ENCODE measurements at places on chromosomes 3 and 15. TPM values are rescaled to one million over a fixed set of nuclear protein-coding genes. Genes with fewer than 3 reads are reported as not detected.

RARRES1 gene
- not detected for total RNA-seq

CLRN1 gene
- not detected for total RNA-seq

TARS3 gene
- total RNA-seq, result 20.5 TPM

ADAMTSL3 gene
- not detected for total RNA-seq

ITIH3 gene
- total RNA-seq, result not detected

GOLGA6L26 gene
- not detected for total RNA-seq

ADCY5 gene
- total RNA-seq, result not detected

DNA sequence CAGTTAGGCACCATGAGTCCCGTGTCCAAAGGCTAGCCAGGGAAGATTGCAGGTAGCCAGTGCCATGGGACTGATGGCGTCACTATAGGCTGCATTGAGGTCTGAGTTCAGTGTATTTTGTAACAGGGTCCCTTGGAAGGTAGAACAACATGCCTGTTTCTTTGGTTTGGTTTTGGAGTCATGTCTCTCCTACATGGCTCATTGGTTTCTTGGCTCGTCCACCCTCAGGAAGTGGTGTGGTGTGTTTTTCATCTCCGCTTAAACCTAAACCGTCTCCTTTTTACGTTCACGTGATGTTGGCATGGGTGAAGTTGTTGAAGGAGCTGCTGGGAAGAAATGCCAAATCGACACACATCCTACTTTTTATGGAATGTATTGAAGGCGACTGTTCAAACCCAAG is 71.6 kb downstream of the FLNB start:
- no peaks in the 10 kb centered on the region for H3K36me3 ChIP-seq
- H3K4me1 ChIP-seq, result no peaks in the 10 kb centered on the region
- no peak overlapping the region for H3K4me3 ChIP-seq

GRCh38 chr15:95948411-95948810 is 382.1 kb upstream of the NR2F2 start:
- no peaks in the 10 kb centered on the region for H3K4me1 ChIP-seq
- H3K27ac ChIP-seq, result no peak overlapping the region
- no peak for DNase-seq
- H3K27me3 ChIP-seq, result no peaks in the 10 kb centered on the region
- H3K4me3 ChIP-seq, result no peak overlapping the region
- H3K36me3 ChIP-seq, result no peaks in the 10 kb centered on the region

DNA sequence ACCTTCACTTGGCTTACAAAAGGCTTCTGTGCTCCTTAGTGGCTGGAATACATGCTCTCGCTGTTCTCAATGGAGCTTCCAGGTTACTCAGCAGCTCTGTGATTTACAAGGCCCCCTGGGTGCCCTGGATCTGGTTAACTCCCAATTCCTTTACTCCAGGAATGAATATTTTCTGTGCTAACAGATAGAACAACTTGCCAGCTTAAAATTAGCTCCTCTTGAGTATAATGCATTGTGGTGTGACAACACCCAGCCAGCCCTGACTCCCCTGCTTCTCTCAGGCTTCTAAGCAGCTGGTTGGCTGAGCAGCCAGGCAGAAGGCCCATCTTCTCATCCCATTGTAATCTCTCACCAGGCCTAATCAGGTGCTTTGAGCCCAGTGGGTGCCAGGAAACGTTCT is 246.4 kb downstream of the ALCAM start:
- no peak overlapping the region for H3K4me3 ChIP-seq
- no peaks in the 10 kb centered on the region for H3K27me3 ChIP-seq
- H3K4me1 ChIP-seq, result no peaks in the 10 kb centered on the region
- H3K36me3 ChIP-seq, result no peaks in the 10 kb centered on the region
- no peak overlapping the region for H3K27ac ChIP-seq

DNA sequence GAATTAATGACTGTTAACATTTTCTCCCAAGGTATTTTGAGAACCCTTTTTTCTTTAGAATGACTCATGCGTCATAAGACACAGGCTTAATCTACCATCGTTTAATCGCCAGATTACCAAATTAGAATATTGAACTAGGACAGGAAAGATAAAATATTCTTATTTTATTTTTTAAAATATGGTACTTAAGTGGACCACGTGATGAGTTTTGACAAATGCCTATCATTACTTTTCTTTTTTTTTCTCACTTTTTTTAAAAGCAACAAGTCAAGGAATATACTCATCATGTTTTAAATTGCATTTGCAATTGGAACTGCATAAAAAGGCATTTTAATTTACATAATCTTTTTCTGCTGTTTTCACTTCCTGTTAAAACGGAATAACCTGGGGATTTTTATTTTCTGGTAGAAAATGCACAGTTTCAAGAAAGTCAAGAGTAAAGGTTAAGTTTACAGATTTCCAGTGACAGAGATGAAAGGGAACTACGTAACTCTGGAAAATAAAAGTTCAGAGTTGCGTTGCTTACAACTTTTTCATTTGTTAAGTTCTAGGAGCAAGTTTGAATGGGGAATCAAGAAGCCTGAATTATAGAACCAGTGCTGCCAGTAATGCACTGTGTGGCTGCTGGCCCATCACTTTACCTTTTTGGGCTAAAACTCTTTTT is 23.6 kb downstream of the SIAH2 start:
- H3K4me3 ChIP-seq, result no peak overlapping the region
- no peaks in the 10 kb centered on the region for H3K36me3 ChIP-seq
- no peak for DNase-seq
- no peak overlapping the region for H3K27ac ChIP-seq
- H3K27me3 ChIP-seq, result no peaks in the 10 kb centered on the region

GRCh38 chr3:146839727-146840375 is 234.7 kb upstream of the PLSCR5 start:
- no peaks in the 10 kb centered on the region for H3K27me3 ChIP-seq
- H3K27ac ChIP-seq, result no peak overlapping the region
- DNase-seq, result no peak
- no peaks in the 10 kb centered on the region for H3K4me1 ChIP-seq

DNA sequence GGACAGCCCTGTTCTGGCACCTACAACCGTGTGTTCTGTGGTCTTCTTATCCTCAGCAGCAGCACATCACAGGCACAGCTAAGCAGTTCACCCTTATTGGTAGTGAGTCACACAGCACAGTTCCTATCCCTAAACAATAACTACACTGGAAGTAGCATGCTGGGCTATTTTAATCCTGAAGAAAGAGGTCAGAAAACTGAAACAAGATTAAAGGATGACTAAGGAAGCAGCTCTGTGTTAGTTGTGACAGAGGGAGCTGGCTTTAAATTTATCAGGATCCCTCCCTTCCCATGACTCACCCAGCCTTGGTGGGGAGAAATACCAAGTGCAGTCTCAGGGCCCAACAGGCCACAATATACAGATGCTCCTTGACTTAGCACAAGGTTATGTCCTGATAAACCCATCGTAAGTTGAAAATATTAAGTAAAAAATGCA is 144.3 kb downstream of the ERC2 start:
- DNase-seq, result no peak
- H3K27me3 ChIP-seq, result no peaks in the 10 kb centered on the region
- H3K4me3 ChIP-seq, result no peak overlapping the region
- no peaks in the 10 kb centered on the region for H3K36me3 ChIP-seq
- no peak overlapping the region for H3K27ac ChIP-seq

DNA sequence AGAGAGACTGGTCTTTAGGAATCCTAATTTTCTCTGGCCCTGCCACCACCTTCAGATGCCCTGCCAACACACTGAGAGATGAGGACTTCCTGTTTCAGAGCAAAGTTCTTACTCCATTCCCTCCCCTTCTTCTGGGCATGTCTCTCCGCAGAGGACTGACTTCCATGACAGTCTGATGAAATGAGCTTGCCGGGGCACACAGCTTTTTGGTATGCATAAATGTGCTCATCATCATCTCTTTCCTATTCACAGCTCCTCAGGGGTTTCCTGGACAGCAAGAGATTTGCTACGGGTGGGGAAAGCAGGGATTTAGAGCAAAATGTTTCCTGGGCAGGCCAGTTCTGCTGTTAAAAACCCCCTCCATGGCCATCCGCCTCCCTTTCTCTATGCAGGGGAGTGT is 27.6 kb upstream of the SEMA6D start:
- H3K27me3 ChIP-seq, result no peaks in the 10 kb centered on the region
- H3K27ac ChIP-seq, result no peak overlapping the region
- H3K36me3 ChIP-seq, result no peaks in the 10 kb centered on the region
- no peaks in the 10 kb centered on the region for H3K4me1 ChIP-seq

- no peak for DNase-seq
- H3K4me3 ChIP-seq, result no peak overlapping the region
- no peaks in the 10 kb centered on the region for H3K4me1 ChIP-seq
- no peaks in the 10 kb centered on the region for H3K36me3 ChIP-seq
These were observed 143.6 kb downstream of the OPA1 start for GRCh38 chr3:193736616-193737015.

- peaks cover 62% of the 10 kb centered on the region for H3K36me3 ChIP-seq
- no peak for DNase-seq
- H3K27me3 ChIP-seq, result no peaks in the 10 kb centered on the region
- H3K4me3 ChIP-seq, result no peak overlapping the region
- H3K27ac ChIP-seq, result no peak overlapping the region
These were observed 65.7 kb downstream of the RLBP1 start for GRCh38 chr15:89155656-89156055.

DNA sequence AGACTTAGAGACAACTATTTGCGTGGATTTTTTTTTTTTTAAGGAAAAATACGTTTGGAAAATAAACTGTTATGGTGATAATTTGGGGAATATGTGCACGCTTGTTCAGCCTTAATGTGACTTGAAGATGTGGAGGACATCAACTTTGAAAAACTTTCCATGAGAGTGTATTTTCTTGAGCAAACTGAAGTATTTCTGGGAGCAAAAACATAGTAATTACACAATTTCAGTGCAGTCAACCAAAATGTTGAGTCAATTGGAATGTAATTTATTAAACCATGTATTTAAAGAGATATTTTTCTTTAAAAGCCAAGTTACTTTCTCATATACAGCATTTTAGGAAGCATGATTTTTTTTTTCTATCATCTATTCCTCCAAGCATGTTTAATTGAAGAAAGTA is 80.3 kb upstream of the FLNB start:
- no peaks in the 10 kb centered on the region for H3K4me1 ChIP-seq
- no peak overlapping the region for H3K4me3 ChIP-seq
- no peaks in the 10 kb centered on the region for H3K27me3 ChIP-seq
- H3K27ac ChIP-seq, result no peak overlapping the region
- H3K36me3 ChIP-seq, result peaks cover 26% of the 10 kb centered on the region
- no peak for DNase-seq

DNA sequence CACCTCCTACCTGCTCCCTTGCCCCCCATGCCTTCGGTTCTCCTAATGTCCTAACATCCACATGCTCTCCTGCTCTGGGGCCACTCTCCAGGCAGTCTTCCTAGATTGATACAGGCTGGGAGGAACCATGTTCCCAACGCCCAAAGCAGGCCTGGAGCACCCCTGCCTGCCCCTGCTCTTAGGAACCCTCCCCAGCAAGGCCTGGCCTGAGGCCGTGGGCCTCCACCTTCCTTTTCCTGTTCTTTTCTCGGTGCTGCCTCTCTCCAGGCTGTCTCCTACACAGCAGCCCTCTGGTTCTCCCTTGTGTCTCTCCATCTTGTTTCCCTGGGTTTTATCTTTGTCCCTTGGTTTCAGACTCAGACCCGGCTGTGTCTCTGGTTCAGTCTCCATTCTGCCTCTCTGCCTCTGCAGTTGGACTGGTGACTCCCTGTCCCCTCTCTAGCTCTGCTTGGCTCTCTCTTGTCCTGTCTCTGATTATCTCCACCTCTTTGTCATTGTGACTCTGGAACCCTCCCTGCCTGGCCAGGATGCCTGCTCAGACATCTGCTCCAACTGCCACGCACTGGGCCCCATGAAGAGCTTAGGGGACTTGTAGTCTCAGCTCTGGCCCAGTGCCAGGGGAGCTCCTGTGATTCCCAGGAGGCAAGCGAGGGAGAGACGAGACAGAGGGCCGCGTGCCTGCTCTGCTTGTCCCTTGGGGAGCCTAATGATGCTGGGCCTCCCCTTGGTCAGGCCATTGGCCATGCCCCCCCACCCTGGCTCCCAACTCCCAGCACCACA is 26.0 kb upstream of the RPL29 start:
- no peak overlapping the region for H3K4me3 ChIP-seq
- no peak for DNase-seq
- no peak overlapping the region for H3K27ac ChIP-seq
- no peaks in the 10 kb centered on the region for H3K4me1 ChIP-seq
- H3K27me3 ChIP-seq, result no peaks in the 10 kb centered on the region
- H3K36me3 ChIP-seq, result no peaks in the 10 kb centered on the region

DNA sequence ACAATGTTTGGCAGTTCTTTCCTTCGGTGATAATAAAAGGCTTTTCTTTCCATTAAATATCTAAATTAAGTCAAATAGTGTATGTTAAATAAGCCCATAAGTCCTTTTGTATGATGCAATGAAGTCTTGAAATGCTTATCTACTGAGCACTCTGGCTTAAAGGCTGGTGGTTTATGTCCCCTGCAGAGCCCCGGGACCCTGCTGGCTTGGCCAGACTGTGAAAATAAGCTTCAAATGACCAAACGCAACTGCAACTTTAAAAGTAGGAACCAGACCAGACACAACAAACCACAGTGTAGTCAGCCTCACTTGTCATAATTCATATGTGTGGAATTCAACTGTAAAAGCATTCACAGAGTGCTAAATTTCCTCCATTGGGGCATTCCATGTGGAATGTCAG is 72.5 kb downstream of the FOXP1 start:
- no peak for DNase-seq
- peaks cover 5% of the 10 kb centered on the region for H3K4me1 ChIP-seq
- H3K36me3 ChIP-seq, result no peaks in the 10 kb centered on the region
- no peak overlapping the region for H3K4me3 ChIP-seq
- peak overlapping the region; percentile 36 for H3K27ac ChIP-seq

- no peaks in the 10 kb centered on the region for H3K36me3 ChIP-seq
- DNase-seq, result no peak
- H3K27me3 ChIP-seq, result no peaks in the 10 kb centered on the region
- no peaks in the 10 kb centered on the region for H3K4me1 ChIP-seq
These were observed at the start of gene SLC15A2 for GRCh38 chr3:121894301-121894990. Gene SLC15A2 (plus strand): TSS chr3:121894401. CDS start chr3:121894477, 76 bp downstream.

DNA sequence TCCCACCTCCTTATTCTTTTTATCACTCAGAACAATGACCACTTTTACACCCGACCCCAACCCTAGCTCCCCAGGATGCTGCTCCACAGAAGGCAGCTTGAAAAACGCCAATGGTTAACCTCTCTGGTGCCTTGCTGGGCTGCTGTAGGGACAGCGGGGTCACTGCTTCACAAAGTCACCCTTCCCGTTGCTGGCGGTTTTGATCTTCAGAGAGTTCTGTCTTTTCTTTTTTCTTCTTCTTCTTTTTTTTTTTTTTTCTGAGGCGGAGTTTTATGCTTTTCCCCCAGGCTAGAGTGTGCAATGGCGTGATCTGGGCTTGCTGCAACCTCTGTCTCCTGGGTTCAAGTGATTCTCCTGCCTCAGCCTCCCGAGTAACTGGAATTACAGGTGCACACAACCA is 20.7 kb downstream of the CEP19 start:
- DNase-seq, result no peak
- no peaks in the 10 kb centered on the region for H3K27me3 ChIP-seq
- no peaks in the 10 kb centered on the region for H3K36me3 ChIP-seq
- no peak overlapping the region for H3K27ac ChIP-seq

DNA sequence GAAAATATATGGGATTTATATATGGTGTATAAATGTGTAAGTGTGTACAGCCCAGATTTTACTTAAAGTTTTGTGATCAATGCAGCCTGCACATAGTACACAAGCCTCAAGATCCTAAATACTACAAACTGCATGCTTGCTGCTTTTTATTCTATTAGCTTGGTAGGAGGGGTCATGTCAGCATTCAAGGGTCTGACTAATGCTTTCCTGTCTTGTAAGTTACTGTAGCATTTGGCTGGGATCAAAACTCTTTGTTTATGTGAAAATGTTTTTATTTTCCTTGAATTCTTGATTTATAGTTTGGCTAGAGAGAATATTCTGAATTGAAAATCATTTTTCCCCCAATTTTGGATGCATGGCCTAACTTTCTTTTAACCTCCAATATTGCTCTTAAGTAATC is 370.9 kb downstream of the NSUN3 start:
- no peaks in the 10 kb centered on the region for H3K4me1 ChIP-seq
- no peaks in the 10 kb centered on the region for H3K27me3 ChIP-seq
- H3K36me3 ChIP-seq, result no peaks in the 10 kb centered on the region
- no peak overlapping the region for H3K4me3 ChIP-seq
- no peak for DNase-seq
